ENCODE measurements at places on chromosomes 1 and 21. TPM values are rescaled to one million over a fixed set of nuclear protein-coding genes. Genes with fewer than 3 reads are reported as not detected.

CHI3L2 gene
- total RNA-seq: 7.8 TPM

DNA sequence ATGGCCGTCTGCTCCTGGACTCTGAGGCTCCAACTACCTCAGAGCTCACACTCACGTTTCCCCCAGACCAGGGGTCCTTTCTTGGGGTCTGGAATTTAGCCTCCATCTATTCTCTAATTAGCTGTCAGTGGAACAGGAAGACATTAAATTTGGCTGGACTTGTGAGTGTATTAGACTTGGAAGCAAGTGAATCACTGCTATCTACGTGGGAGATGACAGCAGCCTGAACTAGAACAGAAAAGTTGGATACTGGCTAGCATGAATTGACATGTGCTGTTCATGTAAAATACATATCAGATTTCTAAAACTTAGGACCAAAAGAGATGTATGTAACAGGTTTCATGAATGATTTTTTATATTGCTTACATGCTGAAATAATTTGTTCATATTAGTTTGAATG lies 28.0 kb downstream of the TAF5L start:
- no peaks in the 10 kb centered on the region for H3K27me3 ChIP-seq
- H3K27ac ChIP-seq: no peak overlapping the region
- H3K4me3 ChIP-seq: no peak overlapping the region
- H3K4me1 ChIP-seq: no peaks in the 10 kb centered on the region

DNA sequence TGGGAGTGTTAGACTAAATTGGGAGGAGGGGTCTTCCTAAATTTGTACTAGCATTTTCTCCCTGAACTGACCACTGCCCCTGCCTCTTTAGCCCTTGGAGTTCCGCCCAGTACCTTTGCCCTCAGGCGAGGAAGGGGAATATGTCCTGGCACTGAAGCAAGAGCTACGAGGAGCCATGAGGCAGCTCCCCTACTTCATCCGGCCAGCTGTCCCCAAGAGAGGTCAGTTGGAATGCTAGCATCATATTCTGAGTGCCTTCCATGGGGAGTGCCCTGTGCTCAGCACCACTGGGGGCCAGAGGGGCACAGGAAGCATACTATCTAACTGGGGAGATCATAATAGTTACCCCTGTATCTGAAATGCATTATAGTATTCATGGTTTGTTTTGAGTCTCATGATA lies 10.7 kb downstream of the POLR3GL start:
- H3K4me3 ChIP-seq: no peak overlapping the region
- no peak for DNase-seq
- no peaks in the 10 kb centered on the region for H3K27me3 ChIP-seq
- H3K36me3 ChIP-seq: no peaks in the 10 kb centered on the region

ARHGAP30 gene
- 10.9 TPM for total RNA-seq
